ENCODE measurements at places on chromosomes 6 and 20.

DNA sequence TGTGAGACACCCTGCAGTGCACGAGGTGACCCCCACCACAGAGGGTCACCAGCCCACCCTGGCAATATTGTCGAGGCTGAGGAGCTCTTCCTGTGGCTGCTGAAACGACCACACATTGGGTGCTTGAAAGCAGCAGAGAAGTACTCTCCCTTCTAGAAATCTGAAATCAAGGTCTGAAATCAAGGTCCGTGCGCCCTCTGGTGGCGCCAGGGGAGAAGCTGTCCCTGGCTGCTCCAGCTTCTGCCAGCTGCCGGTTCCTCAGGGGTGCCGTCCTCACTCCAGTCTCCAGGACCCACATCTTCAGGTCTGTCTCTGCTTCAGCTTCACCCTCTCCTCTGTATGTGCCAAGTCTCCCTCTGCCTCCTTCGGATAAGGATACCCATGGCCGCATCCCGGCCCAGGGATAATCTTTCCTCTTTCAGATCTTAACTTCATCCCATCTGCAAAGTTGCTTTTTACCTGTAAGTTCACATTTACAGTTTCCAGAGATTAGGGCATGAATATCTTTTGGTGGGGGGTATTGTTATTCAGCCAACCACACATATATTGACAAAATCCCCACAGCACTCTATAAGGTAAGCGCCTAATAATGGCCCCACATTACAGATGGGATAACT, 108.3 kb upstream of the PHACTR3 start:
- DNase-seq: peak; percentile 65

GRCh38 chr6:169657284-169657610, 44.6 kb downstream of the WDR27 start:
- DNase-seq: no peak

DNA sequence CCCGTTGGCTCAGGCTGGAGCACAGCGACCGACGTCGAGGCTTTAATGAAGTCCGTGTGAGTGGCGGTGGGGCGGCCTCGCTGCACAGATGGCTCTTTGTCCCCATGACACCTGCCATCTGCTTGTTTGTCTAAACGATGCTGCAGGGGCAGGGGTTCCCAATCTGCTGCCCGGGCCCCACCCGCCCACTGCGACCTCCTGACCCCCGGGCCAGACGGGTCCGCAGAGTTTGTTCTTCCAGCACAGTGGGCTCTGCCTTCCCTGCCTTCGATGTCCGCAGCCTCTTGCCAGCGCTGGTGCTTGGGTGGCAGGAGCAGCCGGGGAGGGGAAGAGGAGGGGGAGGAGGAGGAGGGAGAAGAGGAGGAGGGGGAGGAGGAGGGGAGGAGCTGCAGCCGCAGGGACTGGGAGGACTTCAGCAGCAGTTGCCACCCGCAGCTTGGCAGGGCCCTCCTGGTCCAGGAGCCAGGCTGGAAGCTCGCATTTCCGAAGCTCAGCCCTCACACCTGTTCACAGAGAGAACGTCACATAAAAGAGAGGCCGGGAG, 210.0 kb downstream of the DLL1 start:
- no peak for DNase-seq

GRCh38 chr6:28863604-28864325, 60.0 kb downstream of the TRIM27 start:
- DNase-seq: peak; percentile 76

DNA sequence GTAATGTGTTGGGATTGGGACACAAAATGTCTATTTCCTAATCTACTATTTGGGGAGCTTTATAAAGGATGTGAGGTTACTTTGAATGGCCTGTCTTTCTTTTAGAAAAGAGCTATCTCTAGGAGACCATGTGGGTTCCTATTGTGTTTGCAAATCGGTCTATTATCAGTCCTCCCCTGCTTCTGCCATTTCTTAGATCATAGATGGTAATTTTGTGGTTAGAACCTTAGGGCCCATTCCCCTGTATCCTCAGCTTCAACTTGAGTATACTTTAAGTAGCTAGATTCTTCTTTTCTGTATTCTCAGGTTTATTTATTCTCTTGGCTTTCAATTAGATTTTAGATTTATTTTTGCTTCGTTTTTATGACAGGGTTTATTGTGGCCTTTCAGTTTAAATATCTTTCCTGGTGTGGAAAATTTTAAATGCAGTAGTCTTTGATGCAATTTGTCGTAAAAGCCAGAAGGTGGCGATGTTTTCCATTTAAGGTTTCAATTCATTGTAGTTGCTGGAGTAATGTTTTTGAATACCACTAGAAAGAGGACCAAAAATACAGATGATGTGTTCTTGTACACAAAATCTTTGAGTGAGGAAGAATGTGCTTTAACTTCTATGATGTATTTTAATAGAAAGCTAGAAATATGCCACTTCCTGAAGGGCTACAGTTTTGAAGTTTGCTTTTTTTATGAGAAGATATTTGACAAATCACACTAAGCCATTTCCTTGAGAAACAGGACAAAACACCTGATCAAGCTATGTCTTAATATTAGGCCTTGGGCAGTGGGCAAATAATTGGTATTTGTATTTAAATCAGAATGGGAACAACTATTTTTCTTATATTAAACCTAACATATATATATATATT, 20.3 kb downstream of the TBPL1 start:
- DNase-seq: no peak

- DNase-seq: no peak
Measured at GRCh38 chr20:57066126-57066900, 200.1 kb downstream of the BMP7 start.

- no peak for DNase-seq
Measured at GRCh38 chr20:40892642-40893041, 136.0 kb upstream of the TOP1 start.
